ENCODE measurements at places on chromosomes 16 and 17.

- DNase-seq = no peak
These were observed 666 bp downstream of the HGS start for GRCh38 chr17:81684442-81684911.

GRCh38 chr17:77867308-77867781 is 91.2 kb upstream of the TNRC6C start:
- no peak for DNase-seq

DNA sequence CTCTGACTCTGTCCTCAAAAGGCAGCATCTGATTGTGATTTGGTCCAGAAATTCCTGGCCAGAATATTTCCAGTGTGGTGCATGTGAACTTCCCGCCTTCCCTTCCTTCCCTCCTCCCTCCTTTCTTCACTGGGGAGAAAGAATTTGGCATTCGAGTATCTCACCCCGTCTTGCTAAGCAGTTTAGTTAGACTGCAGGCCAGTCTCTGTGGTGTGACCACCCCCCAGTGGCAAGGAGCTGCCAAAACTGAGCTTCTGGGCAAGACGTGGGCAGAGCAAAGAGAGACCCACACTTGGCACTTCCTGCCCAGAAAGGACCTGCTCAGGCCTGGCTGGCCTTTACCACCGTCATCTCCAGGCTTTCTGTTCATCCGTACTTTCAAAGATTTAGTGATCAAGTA is 36.4 kb downstream of the SNX20 start:
- DNase-seq = peak; percentile 25

GRCh38 chr16:19307587-19308241 is 22.2 kb downstream of the CLEC19A start:
- no peak for DNase-seq

DNA sequence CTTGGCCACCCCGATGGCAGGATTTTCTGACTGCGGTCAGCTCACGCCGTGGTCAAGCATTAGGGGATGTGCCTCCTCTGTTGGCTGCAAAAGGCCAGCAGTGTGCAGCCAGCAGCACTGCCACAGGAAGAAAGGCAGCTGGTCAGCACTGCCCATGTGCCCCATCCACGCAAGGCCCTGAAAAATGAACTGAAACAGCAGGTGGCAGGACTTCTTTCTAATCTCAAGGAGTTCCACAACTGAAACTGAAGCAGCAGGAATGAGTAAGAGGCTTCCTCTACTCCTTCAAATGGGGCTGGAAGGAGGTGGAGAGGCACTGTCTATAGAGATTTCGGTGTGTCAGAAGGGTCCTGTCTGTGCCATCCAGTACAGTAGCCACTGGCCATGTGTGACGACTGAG is 3.2 kb downstream of the ZNF500 start:
- DNase-seq = no peak

DNA sequence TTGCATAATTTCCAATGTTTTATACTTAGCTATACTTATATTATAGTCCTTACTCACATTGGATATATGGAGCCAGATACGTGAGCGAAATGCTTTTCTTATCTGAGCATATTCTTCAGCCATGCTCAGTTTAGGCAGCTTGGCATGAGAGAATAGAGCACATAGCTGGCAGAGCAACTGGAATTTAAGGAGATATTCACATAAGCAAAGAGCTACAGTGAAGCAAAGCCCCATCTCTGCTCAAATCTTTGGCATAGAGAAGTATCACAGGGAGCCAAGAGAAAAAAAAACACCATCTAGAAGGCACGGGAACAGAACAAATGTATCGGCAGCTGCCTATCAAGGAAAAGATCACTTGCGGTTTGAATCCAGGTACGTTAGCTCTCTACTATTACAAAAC is 734.2 kb upstream of the KIF2B start:
- DNase-seq = no peak

- DNase-seq = no peak
These were observed 517.0 kb downstream of the CDH13 start for GRCh38 chr16:83143788-83144187.

GRCh38 chr17:77327566-77328464 is 187.0 kb downstream of the SEC14L1 start:
- DNase-seq = no peak

- DNase-seq = no peak
These were observed 7.0 kb upstream of the NPIPB2 start for GRCh38 chr16:11948819-11949218.

GRCh38 chr17:18182110-18182977 is 1.3 kb upstream of the ALKBH5 start:
- no peak for DNase-seq

GRCh38 chr17:34285286-34285792 is at the start of gene CCL11:
TSS of gene CCL11 (plus strand) at chr17:34285742. CDS start at chr17:34285809, 67 bp downstream.
- DNase-seq = no peak

- no peak for DNase-seq
These were observed 11.7 kb downstream of the ABAT start for GRCh38 chr16:8686031-8686621.
